Eye (tissue), 1 donor: ENCODE measurements at places on chromosomes 2 and 18.

GRCh38 chr18:8385400-8385799, 223.8 kb upstream of the RAB12 start:
- DNase-seq: no peak

- no peak for DNase-seq
Observed at GRCh38 chr2:66497431-66498288, 62.7 kb downstream of the MEIS1 start.

GRCh38 chr2:202147775-202148174, 74.7 kb downstream of the KIAA2012 start:
- no peak for DNase-seq

DNA sequence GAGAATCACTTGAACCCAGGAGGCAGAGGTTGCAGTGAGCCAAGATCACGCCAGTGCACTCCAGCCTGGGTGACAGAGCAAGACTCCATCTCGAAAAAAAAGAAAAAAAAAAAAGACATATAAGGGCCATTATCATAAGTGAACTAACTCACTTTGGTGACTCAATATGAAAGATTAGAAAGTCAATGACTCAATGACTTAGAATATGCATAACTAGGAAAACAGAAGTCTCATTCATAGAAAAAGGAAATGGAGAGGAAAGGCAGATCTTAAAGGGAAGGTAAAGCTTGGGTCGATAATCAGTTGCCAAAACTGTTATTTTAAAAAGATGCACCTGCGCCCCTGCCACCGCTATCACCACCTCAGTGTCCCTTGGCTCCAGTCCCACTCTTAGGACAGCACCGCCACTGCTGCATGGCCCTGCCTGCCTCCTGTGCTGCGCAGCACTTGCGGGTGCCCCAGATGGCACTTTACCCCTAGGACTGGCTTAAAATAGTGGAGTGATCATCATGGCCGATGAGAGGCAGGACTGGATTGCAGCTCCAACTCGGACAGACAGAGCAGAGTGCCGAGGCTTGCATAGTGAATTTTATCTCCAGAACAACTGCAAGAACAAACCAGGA, 54.7 kb downstream of the INO80D start:
- no peak for DNase-seq

DNA sequence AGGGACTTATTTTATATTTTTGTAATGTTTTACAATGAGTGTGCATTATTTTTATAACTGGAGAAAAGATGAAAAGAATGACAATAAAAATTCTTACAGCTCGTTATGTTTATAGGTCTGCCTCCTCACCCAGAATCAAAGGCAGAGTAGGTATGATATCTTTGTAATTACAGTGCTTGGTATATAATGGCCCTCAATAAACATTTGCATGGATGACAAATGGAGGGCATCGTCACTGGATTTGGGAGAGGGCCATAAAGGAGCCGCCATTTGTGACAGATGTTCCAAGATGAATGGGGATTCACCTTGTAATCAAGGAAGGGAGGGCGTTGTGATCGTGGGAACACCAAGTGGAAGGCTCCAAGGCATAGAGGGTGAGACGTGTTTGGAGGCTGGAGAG, 22.6 kb upstream of the GIGYF2 start:
- DNase-seq: no peak

DNA sequence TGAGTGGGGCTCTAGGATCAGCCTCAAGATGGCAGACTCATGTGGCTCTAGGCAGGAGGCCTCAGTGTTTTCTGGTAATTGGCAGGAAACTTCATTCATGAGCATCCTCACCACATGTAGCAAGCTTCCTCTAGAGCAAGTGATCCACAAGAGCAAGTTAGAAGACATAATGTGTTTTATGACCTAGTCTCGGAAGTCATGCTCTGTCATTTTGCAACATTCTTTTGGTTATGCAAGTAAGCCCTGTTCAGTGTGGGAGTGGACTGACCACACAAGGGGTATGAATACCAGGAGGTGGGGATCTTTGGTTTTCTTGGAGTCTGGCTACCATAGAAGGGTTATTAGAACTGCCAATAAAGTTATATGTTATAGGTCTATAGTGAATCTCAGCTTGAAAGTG, 66.8 kb upstream of the STK39 start:
- no peak for DNase-seq

- no peak for DNase-seq
Observed at GRCh38 chr2:68746408-68746807, 11.8 kb downstream of the ARHGAP25 start.

DNA sequence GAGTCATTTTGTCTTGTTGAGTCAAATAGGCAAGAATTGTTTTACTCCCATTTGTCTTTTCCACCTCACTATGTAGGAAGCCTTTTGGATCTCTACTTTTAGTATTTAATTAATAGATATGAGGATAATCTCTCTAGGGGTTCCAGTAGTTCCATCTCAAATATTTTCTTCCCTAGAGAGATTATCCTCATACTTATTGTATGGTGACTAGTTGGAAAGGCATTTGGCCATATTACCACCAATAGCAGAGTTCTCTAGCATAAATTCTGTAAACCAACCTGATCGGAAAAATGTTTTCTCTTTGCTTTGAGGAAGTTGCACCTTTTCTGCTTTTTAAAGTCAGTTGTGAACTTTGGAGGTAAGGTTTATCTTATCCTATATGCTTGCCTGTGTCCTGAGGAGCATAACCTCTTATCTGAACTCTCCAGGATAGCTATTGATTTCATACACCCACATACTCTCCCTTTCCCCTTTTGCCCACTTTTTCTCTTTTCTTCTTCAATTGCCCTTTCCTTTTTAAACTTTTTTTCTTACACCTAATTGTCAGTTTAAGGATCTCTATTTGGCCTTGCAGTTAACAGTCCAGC, 100.8 kb downstream of the GALNT1 start:
- no peak for DNase-seq

DNA sequence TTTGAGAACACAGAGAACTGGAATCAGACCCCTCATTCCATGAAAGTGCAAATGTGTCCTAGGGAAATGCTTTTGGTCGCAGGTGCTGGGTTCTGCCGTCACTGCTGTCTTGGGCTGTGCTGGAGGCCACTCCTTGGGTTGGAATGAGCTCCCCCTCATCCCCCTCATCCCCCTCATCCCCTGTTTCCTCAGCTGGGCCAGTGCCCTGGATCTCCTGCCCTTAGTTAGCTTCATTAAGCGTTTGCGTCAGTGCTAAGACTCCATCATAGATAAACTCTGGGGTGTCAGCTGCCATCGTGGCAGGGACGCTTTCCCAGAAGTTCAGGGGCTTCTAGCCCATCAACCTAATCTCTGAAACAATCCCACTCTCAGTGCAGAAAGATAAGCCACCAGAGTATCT, 97.1 kb upstream of the ZNF516 start:
- no peak for DNase-seq

DNA sequence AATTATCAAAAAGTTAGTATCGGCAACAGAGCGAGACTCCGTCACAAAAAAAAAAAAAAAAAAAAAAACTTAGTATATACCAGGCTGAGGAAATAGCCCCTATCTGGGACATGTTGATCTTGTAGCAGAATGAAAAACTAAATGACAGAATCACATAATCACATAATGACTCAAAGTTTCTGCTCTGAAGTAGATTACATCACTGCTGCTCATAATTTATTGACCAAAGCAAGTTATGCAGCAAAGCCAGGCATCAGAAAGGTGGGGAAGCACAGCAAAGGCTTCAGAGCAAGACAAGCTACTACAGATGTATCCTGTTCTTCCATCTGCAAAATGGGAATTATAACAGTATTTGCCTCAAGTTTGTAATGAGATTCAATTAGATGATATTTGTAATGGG, 68.1 kb downstream of the BOD1L2 start:
- DNase-seq: no peak

DNA sequence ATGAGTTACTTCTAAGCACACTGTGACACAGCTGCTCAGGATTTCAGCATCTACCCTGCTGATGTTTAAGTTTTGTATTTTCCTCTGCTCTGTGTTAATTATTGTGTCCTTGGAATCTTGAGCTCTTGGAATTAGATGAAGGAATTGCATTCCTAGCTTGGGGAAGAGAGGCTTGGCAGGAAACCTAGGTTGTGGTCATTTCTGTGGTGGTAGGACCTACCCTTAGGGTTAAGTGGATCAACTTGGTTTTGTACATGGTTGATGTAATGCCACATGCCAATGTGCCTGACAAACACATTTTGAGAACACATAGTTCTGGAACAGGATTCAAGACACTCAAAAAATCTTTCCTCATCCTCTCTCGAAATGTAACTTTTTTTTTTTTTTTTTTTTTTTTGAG, 264.5 kb upstream of the MEX3C start:
- DNase-seq: no peak

GRCh38 chr2:158134055-158134454, 32.4 kb downstream of the UPP2 start:
- no peak for DNase-seq

DNA sequence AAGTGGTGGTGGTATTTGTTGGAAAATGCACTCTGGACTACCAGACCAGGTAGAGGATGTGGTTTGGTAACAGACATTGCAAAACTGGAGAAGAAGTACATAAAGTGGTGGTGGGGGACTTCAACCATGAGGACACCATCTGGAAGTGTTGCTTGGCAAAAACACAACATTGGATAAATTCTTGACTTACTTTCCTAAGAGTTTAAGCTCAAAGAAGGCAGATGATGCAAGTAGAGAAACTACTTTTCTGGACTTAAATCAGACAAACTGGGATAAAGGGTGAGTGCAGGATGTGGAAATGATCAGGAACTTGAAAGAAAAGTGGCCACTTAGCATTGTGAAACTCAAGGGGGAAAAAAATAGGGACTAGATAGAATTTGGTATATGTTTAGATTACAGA, 487.4 kb downstream of the ZEB2 start:
- no peak for DNase-seq

DNA sequence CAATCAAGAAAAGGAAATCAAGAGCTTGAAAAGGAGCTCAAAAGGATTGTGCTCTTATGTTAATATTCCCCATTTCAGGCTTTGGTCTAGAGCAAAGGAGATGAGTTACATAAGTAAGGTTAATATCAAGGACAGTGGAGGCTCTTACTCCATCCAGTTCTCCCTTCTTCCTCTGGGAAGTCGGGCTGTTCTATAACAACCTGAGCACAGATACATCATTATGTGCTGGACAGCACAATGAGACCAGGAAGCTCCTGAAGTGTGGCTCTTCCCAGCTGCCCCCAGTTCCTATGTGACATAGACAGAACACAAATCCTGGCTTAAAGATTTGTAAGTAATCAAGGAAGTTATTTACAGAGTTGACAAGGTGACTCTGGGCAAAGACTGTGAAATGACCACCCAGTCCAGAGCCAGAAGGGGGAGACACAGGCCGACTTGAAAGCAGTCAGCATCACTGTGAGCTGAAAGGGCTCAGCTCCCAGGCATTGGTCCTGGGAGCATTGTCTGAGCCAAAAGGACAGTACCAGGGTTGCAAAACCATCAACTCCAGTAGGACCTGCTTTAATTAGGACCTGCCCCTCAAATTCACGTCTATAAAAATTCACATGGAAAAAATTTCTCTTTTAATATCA, 917.6 kb upstream of the ACVR2A start:
- DNase-seq: peak; percentile 67

GRCh38 chr2:169080250-169081069, 11.1 kb downstream of the DHRS9 start:
- DNase-seq: no peak

DNA sequence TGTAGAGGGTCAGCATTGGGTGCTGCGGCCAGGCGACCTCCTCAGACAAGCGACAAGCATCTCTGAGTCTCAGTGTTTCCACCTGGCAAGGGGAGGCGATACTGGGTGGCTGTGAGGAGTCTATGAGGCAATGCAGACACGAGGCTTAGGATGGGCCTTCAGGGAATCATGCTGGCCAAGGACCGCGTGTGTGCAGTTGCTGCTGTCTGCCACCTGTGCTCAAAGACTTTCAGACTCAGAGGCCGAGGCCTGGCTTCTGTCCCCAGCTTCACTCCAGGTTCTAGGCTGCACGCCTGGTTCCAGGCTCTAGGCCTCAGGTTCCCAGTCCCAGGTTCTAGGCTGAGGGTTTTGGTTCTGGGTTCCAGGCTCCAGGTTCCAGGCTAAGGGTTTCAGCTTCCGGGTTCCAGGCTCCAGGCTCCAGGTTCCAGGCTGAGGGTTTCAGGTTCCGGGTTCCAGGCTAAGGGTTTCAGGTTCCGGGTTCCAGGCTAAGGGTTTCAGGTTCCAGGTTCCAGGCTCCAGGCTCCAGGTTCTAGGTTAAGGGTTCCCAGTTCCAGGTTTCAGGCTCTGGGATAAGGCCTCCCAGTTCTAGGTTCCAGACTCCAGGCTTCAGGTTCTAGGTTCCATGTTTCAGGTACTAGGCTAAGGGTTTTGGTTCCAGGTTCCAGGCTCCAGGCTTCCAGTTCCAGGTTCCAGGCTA, 14.8 kb downstream of the LRRFIP1 start:
- no peak for DNase-seq

- DNase-seq: no peak
Observed at GRCh38 chr2:43146083-43146482, 80.3 kb downstream of the ZFP36L2 start.

DNA sequence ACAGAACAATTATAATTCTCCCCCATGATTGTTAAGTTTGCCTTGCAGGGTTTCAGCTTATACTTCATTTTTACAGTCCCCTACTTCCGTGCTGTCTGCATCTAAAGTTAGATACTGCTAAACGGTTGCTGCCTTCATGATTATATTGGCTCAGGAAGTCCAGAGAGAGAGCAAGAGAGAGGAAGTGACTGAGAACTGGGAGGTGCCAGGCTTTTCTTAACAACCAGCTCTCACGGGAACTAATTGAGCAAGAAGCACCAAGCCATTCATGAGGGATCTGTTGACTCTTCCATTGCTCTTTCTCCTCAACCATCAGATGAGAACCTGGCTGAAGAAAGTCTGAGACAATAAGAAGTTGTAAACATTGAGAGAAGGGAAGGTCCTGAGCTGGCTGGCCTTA, 125.5 kb upstream of the SIX2 start:
- no peak for DNase-seq

GRCh38 chr2:202377207-202377761, 1.2 kb downstream of the BMPR2 start:
- DNase-seq: peak; percentile 70

- no peak for DNase-seq
Observed at GRCh38 chr2:86430368-86430767, 10.8 kb upstream of the KDM3A start.
